BJ (cell line): ENCODE measurements at places on chromosomes 12 and 14.

DNA sequence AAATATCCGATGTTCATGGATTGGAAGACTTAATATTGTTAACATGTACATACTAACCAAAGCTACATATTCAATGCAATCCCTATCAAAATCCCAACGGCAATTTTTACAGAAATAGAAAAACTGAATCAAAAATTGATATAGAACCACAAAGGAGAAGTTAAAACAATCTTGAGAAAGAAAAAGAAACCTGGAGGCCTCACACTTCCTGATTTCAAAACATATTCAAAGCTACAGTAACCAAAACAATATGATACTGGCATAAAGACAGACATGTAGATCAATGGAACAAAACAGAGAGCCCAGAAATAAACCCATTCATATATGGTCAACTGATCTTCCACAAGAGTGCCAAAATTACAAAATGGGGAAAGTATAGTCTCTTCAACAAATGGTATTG is 5.4 kb upstream of the PELI2 start:
- DNase-seq: no peak

DNA sequence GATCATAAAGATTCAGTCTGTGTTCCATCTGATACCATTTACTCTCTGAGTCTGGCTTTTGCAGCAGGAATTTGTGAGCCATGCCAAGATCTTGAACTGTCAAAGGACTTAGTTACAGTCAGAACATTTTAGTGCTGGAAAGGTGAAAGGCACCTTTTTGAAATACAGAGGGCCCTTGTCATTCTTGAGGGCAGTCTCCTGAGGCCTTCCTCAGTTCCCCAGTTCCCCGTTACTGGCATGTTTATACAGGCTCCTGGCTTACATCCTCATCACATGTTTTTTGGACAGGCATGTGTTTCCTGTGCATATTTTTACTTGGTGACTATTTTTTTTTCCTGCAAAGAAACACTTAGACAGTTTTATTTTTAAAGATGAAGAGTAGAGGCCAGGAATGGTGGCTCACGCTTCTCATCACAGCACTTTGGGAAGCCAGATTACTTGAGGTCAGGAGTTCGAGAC is 21.0 kb downstream of the CFAP54 start:
- DNase-seq: no peak

DNA sequence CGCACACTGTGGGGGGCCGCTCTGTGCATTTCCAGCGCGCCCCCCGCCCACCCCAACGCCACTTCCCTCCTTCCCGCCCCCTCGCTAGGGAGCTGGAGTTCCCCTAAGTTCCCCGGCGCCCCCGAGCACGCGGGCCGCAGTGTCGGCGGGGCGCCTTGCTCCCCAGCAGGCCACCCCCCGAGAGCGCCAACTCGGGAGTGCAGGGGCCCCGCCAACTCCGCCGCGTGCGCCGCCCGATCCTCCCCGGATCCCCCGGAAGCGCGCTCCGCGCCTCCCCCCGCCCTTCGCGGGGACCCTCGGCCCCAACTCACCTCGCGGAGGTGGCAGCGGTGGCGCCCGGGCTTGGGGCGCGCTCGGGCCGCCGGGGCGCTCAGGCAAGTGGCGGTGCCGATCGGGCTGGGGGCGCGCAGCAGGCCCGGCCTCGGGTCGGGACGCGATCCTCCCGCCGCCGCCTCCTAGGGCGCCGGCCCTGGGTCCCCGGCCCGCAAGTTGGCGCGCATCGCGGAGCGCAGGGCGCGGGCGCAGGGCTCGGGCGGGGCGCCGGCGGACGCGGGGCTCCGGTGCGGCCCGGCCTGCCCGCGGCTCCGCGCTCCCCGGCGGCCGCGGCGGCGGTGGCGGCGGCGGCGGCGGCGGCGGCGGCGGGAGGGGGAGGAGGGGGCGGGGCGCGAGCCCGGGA is at the start of gene NCOR2:
Gene NCOR2, minus strand, starts transcription at position 616 of the 676 bp plus-strand sequence. CDS start 72,361 bp downstream, outside the sequence.
- no peak for DNase-seq

- DNase-seq: no peak
Measured at GRCh38 chr12:78146365-78146772, 315.7 kb downstream of the NAV3 start.

DNA sequence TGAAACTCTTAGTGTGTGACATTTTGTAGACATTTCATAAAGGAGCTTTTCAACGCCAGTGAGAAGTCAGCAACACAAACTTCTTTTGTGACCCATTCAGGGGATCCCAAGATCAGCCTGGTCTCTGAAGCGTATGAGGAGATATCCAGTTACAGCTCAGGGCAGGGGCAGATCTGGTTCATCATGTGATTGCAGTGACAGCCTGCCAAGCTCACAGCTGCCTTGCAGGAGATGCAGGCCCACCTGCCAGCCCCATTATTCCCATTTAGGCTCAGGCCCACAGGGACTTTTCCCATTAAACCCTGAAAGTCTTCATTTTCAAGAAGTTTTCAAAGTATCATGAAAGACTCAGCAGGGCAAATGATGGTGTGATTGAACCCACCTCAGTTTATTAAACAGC is 38.3 kb downstream of the SRGAP1 start:
- DNase-seq: no peak

DNA sequence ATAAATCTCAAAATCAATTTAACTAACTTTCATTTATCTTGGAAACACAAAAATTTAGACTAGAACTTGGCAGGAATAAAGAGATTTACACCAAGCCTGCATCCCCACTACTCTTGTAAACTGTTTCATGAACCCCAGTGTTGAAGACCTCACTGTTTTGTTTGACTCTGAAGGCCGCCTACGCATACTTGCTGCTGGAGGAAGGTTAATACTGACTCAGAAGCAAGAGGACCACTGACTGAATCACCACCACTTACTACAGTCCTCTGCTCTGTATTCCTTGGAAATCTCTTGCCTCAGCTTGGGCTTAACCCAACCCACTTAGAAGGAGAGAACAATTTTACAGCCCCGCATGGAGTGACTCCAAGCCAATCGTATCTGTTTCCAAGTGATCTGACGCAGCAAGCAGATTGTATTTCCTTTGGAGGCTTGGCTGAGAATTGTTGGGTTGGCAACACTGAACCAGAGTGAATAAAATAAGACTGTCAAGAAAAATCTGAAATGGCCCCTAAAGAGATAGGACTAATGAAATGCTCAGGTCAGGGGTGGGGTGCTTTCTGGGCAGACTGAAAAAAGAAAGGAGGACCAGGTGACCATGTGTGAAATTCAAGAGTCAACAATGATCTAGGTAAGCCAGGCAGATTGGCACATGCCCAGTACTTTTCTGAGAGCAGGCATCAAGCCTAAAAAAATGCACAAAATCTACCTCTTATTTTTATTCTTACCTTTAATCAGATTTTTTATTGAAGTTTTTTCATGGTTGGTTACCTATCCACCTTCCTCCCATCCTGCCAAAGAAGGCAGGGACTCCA is 248.6 kb downstream of the ZFP36L1 start:
- DNase-seq: peak; percentile 99

DNA sequence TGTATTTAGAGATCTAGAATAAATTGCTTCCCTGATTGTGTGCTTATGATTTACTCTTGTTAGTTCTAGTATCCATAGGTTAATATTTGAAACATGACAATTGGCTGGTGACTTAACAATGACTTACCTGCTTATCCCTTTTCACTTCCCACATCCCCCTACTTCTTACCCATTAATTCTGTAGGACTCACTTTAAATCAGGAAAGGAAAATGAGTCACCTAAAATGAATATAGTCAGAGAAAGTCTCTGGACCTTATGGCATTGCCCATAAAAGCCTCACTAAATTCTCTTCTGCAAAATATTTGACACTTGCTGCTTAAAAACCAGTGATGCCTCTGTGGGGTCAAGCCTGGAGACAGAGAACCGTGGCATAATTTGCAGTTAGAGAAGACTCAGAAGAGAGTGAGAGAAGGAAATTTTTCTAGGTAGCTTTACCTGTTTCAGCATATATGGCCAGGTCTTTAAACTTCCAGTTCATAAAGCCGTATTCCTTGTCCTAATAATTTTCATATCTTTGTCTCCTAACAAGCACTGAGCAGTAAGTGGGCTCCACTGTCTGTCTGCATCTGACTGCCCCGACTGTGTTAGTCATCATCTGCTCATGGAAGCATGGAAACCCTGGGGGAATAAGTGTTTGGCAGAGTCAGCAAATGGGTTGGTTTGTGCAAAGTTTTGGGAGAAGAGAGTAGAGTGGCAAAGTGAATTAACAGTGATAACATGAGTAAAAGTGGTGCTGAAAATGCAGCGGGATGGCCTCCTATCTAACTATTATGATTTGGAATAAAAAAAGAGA is 294.4 kb downstream of the AKAP6 start:
- no peak for DNase-seq

GRCh38 chr12:12202747-12203146 is 64.1 kb downstream of the LRP6 start:
- no peak for DNase-seq

DNA sequence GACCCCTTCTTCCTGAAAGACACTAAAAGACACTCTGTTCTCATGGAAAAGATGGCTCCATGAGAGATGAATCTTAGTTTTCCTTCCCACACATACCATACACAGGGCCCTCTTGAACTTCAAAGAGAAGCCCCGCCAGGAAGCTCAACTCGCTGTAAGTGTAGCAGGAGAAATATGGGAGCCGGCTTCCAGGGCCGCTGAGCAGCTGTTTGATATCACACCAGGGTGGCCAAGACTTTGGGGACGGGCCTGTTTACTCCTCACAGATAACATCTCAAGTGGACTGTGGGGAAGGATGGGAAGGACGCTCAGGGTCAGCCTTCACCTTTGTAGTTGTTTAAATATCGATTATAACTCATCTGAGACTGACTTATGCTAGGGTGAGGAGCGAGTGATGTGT is 235.5 kb upstream of the TBX3 start:
- no peak for DNase-seq

GRCh38 chr14:65472189-65472588 is 59.7 kb downstream of the FUT8 start:
- no peak for DNase-seq

DNA sequence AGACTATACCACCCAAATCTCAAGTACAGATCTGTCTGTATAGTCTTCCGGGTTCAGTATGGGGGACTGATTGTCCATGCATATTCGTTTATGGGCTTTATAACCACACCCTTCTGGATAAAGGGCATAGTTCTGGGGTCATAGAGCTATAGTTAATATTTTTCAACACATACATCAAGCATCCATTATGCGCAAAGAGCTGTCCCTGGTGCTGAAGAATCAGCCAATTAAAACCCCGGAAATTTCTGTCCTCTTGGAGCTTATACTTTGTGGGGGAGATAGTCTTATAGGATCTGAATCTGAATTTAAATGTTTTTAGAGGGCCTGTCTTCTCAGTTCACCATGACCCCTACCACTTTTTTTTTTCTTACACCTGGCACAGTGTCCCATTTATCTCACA is 256.7 kb downstream of the SUDS3 start:
- no peak for DNase-seq

- no peak for DNase-seq
Measured at GRCh38 chr12:76685246-76685678, 78.7 kb upstream of the ZDHHC17 start.
